Neural progenitor cell (in vitro differentiated cells): ENCODE measurements at places on chromosomes 7 and 10. TPM values are rescaled to one million over a fixed set of nuclear protein-coding genes. Genes with fewer than 3 reads are reported as not detected.

Gene HMX3
- total RNA-seq, result 0.12 TPM in 1 of 2 replicates, not detected in the other

Gene CXCL12
- total RNA-seq, result 0.09 and 0.74 TPM in 2 replicates

Gene KIN
- total RNA-seq, result 9.1 and 23.6 TPM in 2 replicates

Gene C10orf105
- 0.39 and 1.5 TPM in 2 replicates for total RNA-seq

Gene NKX1-2
- total RNA-seq, result not detected in 2 replicates

Gene COBL
- total RNA-seq, result 5.4 and 6.3 TPM in 2 replicates

DNA sequence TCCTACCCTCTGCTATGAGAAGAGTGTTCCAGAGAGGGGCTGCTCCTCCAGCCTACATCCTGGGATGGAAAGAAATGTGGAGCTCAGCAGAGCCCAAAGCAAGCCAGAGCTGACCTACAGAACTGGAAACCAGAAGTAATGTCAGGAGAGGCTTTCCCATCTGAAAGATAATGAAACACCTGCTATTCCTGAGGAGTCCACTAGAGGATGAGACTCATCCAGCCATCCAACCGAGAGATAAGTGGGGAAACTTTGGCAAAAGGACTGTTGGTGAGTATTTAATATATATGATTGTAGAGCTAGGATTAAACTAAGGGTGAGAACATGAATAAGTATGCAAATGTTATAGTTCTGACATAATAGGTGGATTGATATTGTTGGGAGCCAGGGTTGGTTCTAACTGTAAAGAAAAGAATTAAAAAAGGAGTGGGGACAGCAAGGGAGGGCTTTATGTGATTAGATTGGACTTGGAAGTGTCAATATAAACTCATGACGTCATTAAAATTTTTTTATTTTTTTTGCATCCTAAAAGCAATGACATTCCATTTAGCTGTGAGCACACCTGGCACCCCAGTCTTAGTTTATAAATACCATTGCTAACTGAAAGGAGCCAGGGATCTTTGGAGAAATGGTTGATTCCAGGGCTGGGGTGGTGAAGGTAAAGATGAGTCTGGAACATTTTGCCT, 312.8 kb upstream of the NFE2L3 start:
- no peak overlapping the region for H3K4me3 ChIP-seq
- DNase-seq, result no peak
- H3K4me1 ChIP-seq, result peaks cover 8% of the 10 kb centered on the region
- no peak overlapping the region for H3K27ac ChIP-seq

DNA sequence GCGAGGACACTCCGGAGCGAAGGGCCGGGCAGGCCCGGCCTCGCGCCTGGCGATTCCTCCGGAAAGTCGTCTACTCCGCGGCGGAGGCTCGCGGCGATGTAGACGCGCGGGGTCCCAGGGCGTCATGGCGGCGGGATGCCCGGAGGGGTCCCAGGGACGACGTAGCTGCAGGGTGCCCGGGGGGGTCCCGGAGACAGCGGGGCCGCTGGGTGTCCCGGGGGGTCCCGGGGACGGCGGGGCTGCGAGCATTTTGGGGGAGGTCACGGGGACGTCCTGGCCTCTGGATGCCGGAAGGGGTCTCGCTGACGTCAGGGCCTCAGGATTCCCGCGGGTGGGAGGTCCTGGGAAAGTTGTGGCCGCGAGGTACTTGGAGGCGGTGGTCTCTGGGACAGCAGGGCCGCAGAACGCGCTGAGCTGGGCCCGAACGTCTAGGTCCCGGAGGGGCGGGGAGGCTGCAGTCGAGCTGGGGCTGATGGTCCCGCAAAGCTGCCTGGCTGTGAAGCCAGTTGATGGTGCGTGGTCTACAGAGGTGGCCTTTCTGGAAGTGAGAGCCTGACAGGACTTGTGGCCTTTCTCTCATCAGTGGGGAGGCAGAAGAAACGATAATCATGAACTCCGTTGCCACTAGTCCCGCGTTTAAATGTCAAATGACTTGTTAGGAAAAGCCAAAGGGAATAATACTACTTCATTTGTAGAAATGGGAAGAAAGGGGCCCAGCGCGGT, 637 bp downstream of the HSPA14 start:
- peak; percentile 83 for DNase-seq
- no peaks in the 10 kb centered on the region for H3K27me3 ChIP-seq
- H3K4me1 ChIP-seq, result peaks cover 12% of the 10 kb centered on the region

DNA sequence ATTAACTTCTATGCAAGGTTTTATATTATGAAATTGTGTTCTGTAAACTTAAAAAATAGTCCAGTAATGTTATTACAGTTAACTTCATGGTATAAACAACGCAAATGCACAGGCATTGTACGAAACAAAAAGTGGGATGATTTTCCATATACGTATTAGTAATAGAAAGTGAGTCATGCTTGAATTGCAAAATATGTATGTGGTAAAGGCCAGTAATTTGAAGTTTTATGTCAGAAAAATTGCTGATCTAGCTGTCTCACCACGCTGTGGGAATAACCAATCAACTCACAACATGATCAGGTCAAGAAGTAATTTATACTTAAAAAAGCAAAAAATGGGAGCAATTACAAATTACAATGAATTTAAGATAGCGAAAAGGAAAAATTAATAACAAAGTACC, 37.0 kb upstream of the GLI3 start:
- peaks cover 4% of the 10 kb centered on the region for H3K4me1 ChIP-seq
- H3K27ac ChIP-seq, result no peak overlapping the region
- no peaks in the 10 kb centered on the region for H3K36me3 ChIP-seq
- no peaks in the 10 kb centered on the region for H3K27me3 ChIP-seq
- H3K4me3 ChIP-seq, result no peak overlapping the region

GRCh38 chr7:25726781-25727311, 425.2 kb upstream of the NFE2L3 start:
- H3K27me3 ChIP-seq, result no peaks in the 10 kb centered on the region
- peaks cover 86% of the 10 kb centered on the region for H3K4me1 ChIP-seq
- peak; percentile 40 for DNase-seq
- peak overlapping the region; percentile 76 for H3K27ac ChIP-seq
- peak overlapping the region; percentile 14 for H3K4me3 ChIP-seq
- H3K36me3 ChIP-seq, result no peaks in the 10 kb centered on the region

- no peaks in the 10 kb centered on the region for H3K36me3 ChIP-seq
- peak; percentile 31 for DNase-seq
- H3K4me3 ChIP-seq, result no peak overlapping the region
- no peak overlapping the region for H3K27ac ChIP-seq
- H3K4me1 ChIP-seq, result no peaks in the 10 kb centered on the region
Measured at GRCh38 chr7:32039000-32039756, 31.0 kb downstream of the PDE1C start.

DNA sequence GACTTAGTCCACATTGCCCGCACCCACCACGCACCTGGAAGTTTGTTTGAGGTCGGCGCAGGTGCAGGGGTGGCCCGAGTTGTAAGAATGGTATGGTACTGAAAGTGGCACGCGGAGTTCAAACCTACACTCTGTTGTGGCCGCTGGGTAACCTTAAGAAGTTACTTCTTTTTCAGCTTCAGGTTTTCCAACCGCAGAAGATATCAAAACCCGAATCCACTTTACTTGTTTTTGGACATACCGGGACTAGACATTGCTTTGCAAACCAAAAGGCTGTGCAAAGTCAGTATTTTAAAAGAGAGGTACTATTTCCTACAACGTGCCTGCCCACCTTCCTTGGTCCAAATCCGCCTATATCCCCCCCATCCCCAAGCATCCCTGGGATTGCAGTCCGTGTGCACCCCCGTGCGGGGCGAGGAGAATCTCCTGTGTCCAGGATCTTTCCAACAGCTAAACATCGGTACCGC, 1.0 kb downstream of the IGFBP3 start:
- no peak for DNase-seq
- H3K36me3 ChIP-seq, result no peaks in the 10 kb centered on the region
- H3K27ac ChIP-seq, result no peak overlapping the region
- H3K4me3 ChIP-seq, result peak overlapping the region; percentile 61

- no peaks in the 10 kb centered on the region for H3K36me3 ChIP-seq
- DNase-seq, result no peak
- no peak overlapping the region for H3K4me3 ChIP-seq
- H3K4me1 ChIP-seq, result no peaks in the 10 kb centered on the region
- no peaks in the 10 kb centered on the region for H3K27me3 ChIP-seq
Measured at GRCh38 chr7:28808796-28809533, 149.2 kb downstream of the TRIL start.

- H3K27me3 ChIP-seq, result no peaks in the 10 kb centered on the region
- H3K36me3 ChIP-seq, result no peaks in the 10 kb centered on the region
- no peaks in the 10 kb centered on the region for H3K4me1 ChIP-seq
Measured at GRCh38 chr10:88457660-88458059, 125.5 kb downstream of the RNLS start.

- no peaks in the 10 kb centered on the region for H3K4me1 ChIP-seq
- DNase-seq, result no peak
- no peak overlapping the region for H3K4me3 ChIP-seq
- no peaks in the 10 kb centered on the region for H3K36me3 ChIP-seq
- H3K27me3 ChIP-seq, result peaks cover 41% of the 10 kb centered on the region
Measured at GRCh38 chr10:110192552-110192951, 14.9 kb upstream of the MXI1 start.

DNA sequence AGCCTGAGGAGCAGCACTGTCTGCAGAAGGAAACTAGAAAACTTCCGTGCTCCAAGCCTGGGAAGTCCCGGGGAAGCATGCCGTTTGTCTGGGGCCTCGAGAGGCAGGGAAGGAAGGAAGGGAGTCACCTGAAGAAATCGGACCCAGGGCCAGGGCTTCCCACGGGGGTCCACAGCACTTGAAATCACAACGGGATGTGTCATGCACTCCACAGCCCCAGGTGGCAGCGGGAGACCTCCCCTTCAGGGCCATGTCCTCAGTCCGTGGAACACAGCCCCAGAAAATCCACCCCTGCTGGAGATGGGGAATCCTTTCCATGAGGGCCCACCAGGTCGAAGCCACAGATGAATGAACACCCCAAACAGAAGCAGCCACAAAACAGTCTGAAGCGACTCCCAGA, 239.5 kb downstream of the MGMT start:
- no peak overlapping the region for H3K27ac ChIP-seq
- no peak for DNase-seq
- H3K36me3 ChIP-seq, result no peaks in the 10 kb centered on the region
- H3K4me3 ChIP-seq, result no peak overlapping the region

DNA sequence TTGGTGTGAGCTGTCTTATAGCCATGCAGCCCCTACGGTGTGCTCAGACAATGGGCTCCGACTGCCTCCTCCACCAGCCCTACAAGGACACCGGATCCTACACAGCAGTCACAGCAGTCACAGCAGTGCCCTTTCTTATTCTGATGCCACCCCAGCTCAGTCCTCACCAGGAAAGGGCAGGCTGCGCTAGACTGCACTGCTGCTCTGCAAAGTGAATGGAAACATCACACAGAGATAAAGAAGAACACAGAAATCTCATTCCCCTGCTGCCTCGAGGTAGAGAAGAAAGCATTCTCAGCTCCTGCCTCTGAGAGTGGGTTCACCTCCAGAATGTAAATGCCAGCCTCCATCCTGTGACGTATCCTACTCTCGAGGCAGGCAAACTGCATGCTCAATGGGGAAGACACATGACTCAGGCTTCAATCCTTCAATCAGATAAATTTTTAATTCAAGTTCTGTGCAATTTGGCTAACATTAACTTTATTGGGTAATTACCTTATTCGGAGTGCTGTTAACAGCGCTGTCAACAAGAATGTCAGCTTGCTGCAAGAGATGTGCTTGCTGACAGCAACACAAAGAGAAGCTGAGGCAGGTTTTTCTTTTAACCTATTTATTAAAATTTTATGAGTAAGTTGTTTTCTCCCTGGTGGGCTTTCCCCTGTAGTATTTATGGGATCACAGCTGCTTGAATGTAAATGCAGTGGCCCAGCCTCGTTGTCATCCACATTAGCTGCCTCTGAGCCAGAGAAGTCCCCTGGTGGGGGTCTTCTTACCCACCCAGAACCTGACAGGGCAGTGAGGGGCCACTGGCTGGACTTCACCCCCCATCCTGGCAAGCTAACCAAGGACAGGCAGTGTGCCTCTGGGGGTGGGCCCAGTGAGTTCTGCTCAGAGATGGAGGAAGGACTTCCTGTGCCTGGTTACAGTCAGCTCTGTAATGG, 241.3 kb upstream of the KMT2E start:
- H3K27me3 ChIP-seq, result no peaks in the 10 kb centered on the region
- H3K36me3 ChIP-seq, result no peaks in the 10 kb centered on the region
- peak overlapping the region; percentile 11 for H3K4me3 ChIP-seq

DNA sequence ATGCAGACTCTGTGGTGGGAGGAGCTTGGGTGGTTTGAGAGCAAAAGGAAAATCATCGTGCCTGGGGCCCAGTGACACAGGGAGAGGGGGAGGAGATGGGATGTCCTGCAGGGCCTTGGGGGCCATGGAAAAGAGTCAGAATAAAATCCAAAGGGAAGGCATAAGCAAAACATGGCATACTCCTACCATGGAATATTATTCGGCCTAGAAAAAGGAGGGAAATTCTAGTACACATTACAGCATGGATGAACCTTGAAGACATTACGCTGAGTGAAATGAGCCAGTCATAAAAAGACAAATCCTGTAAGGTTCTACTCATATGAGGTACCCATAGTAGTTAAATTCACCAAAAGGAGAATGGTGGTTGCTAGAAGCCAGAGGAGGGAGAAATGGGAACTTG, 38.7 kb downstream of the STRA8 start:
- no peak for DNase-seq
- no peak overlapping the region for H3K27ac ChIP-seq
- no peak overlapping the region for H3K4me3 ChIP-seq
- no peaks in the 10 kb centered on the region for H3K27me3 ChIP-seq

DNA sequence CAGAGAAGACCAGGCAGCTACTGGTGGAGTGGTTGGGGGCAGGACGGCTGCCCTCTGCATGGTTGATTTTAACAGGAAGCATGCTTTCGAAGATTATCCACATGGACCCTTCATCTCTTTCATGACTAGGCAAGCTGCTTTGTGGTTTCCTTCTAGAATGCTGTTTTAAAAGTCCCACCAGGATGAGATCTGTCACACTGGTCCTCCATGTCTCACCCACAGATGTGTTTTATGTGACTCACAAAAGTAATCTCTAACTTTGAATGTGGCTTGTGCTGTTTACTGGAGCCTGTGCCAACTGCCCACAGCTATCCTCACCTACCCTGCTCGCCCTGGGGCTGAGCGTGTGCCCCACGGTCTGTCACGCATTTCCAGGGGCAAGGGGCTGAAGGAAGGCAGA, 188.8 kb downstream of the GFRA1 start:
- no peaks in the 10 kb centered on the region for H3K27me3 ChIP-seq
- peaks cover 8% of the 10 kb centered on the region for H3K4me1 ChIP-seq
- DNase-seq, result no peak
- H3K4me3 ChIP-seq, result no peak overlapping the region
- no peak overlapping the region for H3K27ac ChIP-seq
- no peaks in the 10 kb centered on the region for H3K36me3 ChIP-seq

- H3K27ac ChIP-seq, result no peak overlapping the region
- no peaks in the 10 kb centered on the region for H3K36me3 ChIP-seq
- peaks cover 4% of the 10 kb centered on the region for H3K4me1 ChIP-seq
- no peaks in the 10 kb centered on the region for H3K27me3 ChIP-seq
- no peak for DNase-seq
- H3K4me3 ChIP-seq, result no peak overlapping the region
Measured at GRCh38 chr10:77872151-77872946, 54.2 kb downstream of the DLG5 start.

- no peaks in the 10 kb centered on the region for H3K36me3 ChIP-seq
- no peak overlapping the region for H3K4me3 ChIP-seq
- H3K27ac ChIP-seq, result no peak overlapping the region
- no peak for DNase-seq
- H3K4me1 ChIP-seq, result peaks cover 21% of the 10 kb centered on the region
- no peaks in the 10 kb centered on the region for H3K27me3 ChIP-seq
Measured at GRCh38 chr10:119250641-119251314, 43.4 kb downstream of the GRK5 start.

GRCh38 chr7:13352677-13353076, 636.8 kb downstream of the ETV1 start:
- no peak overlapping the region for H3K4me3 ChIP-seq
- H3K27me3 ChIP-seq, result no peaks in the 10 kb centered on the region
- no peaks in the 10 kb centered on the region for H3K36me3 ChIP-seq
- no peaks in the 10 kb centered on the region for H3K4me1 ChIP-seq
- H3K27ac ChIP-seq, result no peak overlapping the region

- H3K4me1 ChIP-seq, result peaks cover 20% of the 10 kb centered on the region
- no peaks in the 10 kb centered on the region for H3K36me3 ChIP-seq
- no peaks in the 10 kb centered on the region for H3K27me3 ChIP-seq
- DNase-seq, result no peak
- no peak overlapping the region for H3K4me3 ChIP-seq
Measured at GRCh38 chr10:124052561-124052960, 40.8 kb downstream of the CHST15 start.
